ENCODE measurements at places on chromosomes 12 and 14.

DNA sequence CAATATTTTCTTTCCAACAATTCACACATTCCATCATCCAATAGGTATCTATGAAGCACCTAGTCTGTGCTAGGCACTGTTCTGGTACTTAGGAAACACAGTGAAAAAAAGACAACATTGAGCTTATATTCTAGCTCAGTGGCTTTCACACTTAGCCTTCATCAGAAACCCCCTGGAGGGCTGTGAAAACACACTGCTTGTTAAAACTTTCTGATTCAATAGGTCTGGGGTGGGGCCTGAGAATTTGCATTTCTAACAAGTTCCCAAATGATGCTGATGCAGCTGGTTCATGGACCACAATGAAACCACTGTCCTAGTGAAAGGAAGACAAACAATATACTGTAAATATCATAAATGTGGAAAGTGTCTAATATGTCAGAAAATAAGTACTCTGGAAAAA, 5.9 kb downstream of the VTI1B start:
- DNase-seq = no peak

GRCh38 chr12:4320497-4320852, 538 bp upstream of the TIGAR start:
- no peak for DNase-seq

DNA sequence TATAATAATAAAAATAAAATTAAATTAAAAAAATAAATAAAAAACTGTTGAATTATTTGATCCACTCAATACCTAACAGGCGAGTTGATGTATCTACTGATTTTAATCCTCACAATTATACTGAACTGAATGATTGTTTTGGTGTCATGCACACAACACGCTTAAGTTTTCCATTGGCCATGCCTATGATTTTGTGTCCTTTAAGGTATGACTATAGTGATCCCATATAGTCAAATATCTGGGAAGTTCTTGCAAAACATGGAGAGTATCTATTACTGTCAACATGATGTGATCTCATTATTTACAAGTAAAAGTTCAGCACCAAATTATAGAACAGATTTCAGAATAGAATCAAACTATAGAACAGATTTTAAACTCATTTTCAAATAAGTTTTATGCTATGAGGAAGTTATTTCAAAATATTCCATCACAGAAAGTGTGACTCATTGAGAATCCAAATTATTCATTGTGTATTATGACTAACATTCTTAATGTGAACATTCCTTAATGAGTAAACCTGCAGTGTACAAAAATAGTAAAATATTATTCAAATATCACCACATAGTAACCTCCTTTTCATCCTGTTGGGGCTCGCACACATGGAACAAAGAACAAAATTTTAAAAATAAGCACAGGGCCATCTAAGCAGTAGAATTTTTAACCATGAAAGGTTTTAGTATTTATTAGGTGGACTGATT, 190.4 kb downstream of the SLC25A21 start:
- DNase-seq = no peak

DNA sequence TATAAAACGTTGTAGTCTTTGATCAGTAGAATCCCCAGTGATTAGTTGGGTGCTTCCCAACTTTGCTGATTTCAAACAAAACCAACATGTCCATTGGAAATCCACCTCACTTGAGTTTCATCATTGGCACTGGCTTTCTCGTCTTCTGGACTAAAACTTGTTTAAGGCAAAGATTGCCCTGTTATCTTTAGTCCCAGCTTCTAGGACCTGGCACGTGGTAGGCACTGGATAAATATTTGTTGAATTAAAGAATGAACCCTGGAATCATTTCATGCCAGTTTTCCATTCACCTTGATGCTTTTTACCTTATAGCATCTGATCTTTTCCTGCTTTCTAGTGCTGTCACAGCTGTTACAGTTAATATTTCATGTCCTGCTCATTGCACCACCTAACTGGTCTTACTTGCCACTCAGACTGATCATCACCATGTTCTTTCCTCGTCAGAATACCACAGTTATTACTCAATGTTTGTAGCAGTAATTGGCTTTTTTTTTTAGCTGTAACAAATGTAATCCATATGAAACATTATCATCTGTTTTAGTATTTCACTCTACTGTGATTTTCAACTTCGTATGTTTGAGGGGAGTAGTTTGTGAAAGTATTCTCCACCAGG, 7.3 kb upstream of the C12orf50 start:
- no peak for DNase-seq

GRCh38 chr12:109124878-109125648, 8.7 kb downstream of the ACACB start:
- no peak for DNase-seq

DNA sequence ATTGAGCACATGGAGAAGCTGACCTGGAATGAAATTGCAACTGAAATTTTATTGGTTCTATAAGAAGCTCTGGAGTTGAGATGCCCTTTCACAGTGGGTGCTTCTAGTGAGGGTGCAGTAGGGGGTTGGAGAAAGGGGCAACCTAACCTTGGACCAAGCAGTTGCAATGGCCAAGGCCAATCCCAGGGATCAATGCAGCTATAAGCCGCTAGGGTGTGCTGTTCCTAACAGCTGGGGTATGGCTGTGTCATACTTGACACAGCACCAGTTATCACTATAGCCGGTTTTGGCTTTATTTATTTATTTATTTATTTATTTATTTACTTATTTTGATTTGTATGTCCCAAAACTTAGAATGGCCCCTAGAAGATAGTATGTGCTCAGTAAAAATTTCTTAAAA, 505.9 kb downstream of the FLRT2 start:
- DNase-seq = no peak

GRCh38 chr12:31317471-31318395, 8.2 kb downstream of the SINHCAF start:
- DNase-seq = no peak

GRCh38 chr12:102902093-102902492, 15.0 kb downstream of the PAH start:
- DNase-seq = no peak

DNA sequence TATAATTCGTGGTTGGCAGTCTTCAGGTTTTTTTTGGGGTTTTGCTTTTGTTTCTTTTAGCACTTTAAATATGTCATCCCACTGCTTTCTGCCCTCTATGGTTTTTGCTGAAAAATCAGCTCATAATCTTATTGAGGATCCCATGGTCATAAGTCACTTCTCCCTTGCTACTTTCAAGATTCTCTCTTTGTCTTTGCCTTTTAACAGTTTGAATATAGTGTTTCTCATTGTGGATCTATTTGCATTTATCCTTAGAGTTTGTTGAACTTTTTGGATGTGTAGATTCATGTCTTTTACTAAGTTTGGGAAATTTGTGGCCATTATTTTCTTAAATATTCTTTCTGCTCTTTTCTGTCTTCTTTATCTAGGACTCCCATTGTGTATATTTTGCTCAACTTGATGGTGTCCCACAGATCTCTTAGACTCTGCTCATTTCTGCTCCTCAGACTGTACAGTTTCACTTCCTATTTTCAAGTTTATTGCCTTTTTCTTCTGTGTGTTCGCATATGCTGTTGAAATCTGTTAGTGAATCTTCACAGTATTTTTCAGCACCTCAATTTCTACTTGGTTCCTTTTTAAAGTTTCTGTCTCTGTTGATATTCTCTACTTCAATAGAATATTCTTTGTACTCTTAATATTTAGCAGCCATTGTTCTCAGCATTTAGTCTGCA, 70.8 kb downstream of the WNK1 start:
- no peak for DNase-seq

DNA sequence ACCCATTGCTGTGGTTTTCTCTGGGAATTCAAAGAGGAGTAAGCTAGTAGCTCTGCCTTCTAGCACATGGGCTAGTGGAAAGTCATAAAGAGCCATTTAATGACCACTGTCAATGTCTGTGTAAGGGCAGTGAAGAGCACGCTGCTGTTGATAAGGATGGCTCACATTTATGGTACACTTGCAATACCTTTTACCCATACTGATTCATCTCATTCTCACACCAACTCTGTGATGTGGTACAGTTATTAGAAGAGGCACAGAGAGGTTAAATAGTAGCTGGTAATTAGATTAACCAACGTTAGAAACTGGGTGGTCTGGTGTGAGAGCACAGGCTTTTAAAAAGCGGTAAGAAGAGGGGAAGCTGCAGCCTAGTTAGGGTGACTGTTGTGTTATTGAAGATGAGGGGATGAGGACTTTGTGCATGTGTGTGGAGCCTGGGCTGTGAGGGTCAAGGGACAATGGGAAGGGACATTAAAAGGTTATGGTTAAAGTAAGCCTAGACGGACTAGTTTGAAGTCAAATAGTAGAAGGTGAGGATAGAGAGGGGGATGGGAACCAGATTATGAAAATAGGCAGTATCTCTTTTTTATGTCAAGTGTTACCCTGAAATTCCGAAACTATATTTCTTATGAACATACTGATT, 25.2 kb downstream of the RASSF3 start:
- no peak for DNase-seq

DNA sequence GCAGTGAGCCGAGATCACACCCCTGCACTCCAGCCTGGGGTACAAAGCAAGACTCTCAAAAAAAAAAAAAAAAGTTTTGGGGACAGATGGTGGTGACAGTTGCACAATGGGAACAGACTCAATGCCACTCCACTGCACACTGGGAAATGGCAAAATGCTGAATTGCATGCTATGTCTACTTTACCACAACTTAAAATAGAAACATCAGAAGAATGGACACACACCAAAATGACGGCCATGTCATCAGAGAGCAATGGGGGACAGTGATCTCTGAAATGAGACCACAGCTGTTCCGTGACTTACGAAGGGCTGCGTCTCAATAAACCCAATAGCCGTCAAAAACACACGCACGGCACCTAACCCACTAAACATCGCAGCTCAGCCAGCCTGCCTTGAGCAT, 13.7 kb downstream of the DDX54 start:
- no peak for DNase-seq

DNA sequence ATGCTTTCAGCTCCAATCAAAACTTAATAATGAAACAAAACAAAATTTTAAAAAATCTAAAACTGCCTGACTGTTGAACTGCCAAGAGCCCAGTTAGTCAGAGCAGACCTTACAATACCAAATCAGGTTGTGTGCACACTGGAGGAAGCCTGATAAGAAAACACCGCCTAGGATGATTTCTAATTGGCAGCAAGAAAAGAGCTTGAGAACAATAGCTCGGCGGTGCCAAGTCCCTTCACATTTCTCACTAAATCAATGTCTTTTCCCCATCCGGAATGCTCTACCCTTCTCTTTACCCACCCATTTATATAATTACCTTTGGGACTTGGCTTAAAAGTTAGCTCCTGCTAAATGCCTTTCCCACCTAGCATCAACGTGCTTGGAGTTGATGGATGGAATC, 256.7 kb downstream of the C12orf75 start:
- no peak for DNase-seq

- peak; percentile 75 for DNase-seq
These were observed 4.6 kb downstream of the MTRFR start for GRCh38 chr12:123237646-123238329.

GRCh38 chr12:130828895-130829294, 10.2 kb downstream of the STX2 start:
- no peak for DNase-seq

GRCh38 chr12:116910645-116911451, at the start of gene FBXW8:
Gene FBXW8 (plus strand): TSS chr12:116910950. CDS start chr12:116911038, 88 bp downstream.
- DNase-seq = peak; percentile 89

DNA sequence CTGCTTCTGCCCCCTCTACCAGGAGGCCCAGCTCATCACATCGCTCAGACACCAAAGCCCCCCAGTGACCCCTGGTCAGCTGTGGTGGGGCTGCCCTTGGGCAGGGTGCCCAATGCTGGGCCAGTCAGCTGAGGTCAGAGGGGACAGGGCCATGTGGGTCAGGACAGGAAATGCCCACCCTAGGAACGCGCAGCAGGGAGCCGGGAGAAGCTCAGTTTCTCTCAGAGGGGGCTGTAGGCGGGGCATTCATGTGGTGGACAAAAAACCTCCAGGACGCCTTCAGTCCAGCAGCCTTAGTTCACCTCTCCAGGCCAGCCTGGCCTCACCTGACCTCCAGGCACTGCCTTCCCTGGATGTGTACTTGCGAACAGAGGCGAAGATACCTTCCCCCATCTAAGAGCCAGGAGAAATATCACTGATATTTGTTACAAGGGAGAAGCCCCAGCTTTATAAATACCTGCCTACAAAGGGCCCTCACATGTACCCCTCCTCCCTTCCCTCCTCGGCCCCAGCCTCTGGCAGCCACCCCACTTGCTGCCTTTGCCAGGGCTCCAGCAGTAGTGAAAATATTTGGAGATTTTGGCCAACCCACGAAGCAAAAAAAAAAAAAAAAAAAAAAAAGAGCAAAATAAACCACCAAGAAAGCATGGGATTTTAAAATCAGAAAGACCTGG, 41.9 kb upstream of the PLEKHG6 start:
- no peak for DNase-seq

- no peak for DNase-seq
These were observed 315.1 kb upstream of the PRKD1 start for GRCh38 chr14:30242744-30243143.

- no peak for DNase-seq
These were observed 13.9 kb downstream of the BTBD7 start for GRCh38 chr14:93318927-93319326.

DNA sequence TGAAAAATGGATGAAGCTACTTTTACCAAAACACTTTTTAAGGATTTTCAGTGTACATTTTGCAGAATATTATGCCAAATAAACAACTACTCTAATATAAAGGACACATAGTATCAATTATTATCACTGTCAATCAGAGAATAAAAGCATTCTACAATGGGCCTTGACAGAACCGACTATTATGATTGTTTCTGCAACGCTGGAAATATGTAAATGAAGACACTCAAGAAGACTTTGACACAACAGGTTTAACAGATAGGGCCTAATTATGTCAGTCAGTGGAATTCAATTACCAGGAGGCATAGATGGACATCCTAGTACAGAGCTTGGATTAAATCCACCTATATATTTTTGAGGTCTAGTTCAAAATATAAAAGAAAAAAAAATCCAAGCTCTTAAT, 58.7 kb upstream of the SOX5 start:
- DNase-seq = no peak

- no peak for DNase-seq
These were observed 165.6 kb downstream of the SUDS3 start for GRCh38 chr12:118541934-118542333.

DNA sequence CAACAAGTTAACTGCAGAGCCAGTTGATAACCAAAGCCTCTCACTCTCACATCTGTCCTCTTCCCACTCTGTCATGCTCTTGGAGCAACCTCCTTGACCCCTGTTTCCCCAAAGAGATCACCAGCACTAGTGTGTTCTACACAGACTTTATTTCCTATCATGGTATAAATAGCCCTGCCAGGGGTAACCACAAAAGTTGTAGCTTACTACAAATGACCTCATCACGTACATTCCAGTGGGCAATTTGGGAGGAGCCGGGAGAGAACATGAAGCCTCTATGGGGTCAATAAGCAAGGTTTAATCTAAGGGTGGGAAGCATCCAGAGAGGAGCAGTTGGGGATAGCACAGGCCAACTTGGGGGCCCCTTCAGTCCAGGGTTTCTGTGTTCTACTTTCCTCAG, 186.5 kb downstream of the KCNA5 start:
- no peak for DNase-seq

GRCh38 chr14:67908052-67908754, 88.6 kb downstream of the RAD51B start:
- no peak for DNase-seq

All from left ventricle myocardium superior (tissue), 1 donor.